Right renal pelvis (tissue), 4 donors: ENCODE measurements at places on chromosomes 5 and 9.

- no peak for DNase-seq
These were observed 11.3 kb downstream of the SLC23A1 start for GRCh38 chr5:139371482-139372435.

- DNase-seq: no peak
These were observed 33.5 kb downstream of the HAPLN1 start for GRCh38 chr5:83687124-83687619.

DNA sequence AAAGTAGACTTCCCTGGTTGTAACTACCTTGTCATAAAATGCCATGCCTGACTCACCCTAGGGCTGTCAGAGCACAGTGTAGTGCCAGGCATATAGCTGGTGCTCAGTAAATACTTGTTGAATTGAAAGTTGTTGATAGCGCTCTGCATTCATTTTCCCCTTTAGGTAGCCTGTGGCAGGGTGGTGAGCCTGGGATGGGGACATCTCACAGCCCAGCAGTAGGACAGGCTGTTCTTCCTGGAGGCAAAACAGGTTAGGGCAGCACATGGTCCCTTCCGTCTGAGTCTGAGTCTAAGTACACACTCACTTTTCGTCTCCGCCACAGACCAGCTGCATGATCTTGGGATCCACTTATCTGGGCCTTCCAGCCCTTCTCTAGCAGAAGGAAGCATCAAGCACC, 401.9 kb downstream of the ZSWIM6 start:
- DNase-seq: no peak

DNA sequence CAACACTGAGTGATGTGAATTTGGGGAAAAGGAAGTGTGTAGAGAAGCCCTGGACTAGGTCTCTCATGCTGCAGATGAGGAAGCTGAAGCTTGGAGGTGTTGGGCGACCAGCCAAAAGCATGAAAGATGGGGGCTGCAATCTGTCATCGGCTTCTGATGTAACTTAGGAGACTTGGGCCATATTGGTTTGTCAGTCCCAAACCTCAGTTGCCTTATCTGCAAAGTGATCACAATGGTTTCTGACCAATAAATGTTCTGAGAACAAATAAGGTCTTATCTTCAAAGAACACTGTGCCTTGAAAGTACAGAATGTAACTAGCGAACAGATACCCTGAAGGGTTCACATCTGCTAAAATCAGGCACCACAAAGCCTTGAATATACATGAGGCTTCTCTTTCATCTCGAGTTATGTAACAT, 198.4 kb upstream of the NR3C1 start:
- DNase-seq: no peak
